Stomach (tissue), 19 donors: ENCODE measurements at places on chromosomes 13 and 19.

DNA sequence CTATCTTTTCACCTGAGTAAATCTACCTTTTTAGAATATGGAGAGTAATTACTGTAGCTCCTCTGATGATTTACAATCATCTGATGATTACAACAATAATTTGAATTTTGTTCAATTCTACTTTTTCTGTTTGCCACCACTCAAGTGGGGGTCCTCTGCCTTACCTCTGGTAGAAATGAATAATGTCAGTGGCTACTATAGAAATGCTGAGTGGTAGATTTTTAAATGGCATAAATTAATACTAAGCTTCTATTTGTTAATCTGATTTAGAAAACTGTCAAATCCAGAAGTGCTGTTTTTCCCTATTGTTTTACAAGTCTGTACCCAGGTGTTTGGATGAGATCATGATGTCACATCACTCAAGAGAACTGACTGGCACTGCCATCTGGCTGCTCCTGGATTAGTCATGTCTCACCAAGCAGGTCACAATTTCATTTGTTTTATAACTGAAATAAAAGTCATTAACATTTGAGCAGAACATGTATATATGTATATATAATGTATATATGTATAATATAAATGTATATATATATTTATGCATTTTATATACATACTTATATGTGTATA lies 494.8 kb downstream of the TBC1D4 start:
- no peak for DNase-seq
- no peak overlapping the region for H3K4me3 ChIP-seq
- H3K4me1 ChIP-seq, result no peaks in the 10 kb centered on the region

DNA sequence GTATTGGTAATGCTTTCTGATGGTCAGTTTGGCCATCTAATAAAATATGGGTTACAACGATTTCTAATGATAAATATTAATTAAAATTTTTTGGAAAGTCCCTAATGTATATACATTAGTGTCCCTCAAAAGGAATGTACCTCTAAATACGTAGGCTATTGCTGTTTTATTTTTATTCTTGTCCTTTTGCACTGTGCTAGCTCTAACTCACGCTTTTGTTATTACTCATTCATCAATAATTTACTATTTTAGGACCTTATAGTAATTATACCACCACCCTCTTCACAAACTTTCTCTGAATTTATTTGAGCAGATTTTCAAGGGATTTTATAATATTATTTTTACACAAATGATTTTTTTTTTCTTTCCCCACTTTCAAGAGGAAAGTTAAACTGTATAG lies 795.9 kb upstream of the PCDH9 start:
- no peak overlapping the region for H3K4me3 ChIP-seq
- H3K27ac ChIP-seq, result no peak overlapping the region
- H3K27me3 ChIP-seq, result no peaks in the 10 kb centered on the region
- H3K4me1 ChIP-seq, result no peaks in the 10 kb centered on the region

GRCh38 chr19:4557971-4558941 lies 1.2 kb downstream of the SEMA6B start:
- peaks cover 12% of the 10 kb centered on the region for H3K36me3 ChIP-seq
- peak; percentile 59 for DNase-seq
- H3K27me3 ChIP-seq, result peaks cover 6% of the 10 kb centered on the region

GRCh38 chr13:19592657-19593180 lies 31.4 kb upstream of the TPTE2 start:
- H3K4me3 ChIP-seq, result no peak overlapping the region
- no peaks in the 10 kb centered on the region for H3K4me1 ChIP-seq
- DNase-seq, result no peak
- H3K36me3 ChIP-seq, result no peaks in the 10 kb centered on the region

DNA sequence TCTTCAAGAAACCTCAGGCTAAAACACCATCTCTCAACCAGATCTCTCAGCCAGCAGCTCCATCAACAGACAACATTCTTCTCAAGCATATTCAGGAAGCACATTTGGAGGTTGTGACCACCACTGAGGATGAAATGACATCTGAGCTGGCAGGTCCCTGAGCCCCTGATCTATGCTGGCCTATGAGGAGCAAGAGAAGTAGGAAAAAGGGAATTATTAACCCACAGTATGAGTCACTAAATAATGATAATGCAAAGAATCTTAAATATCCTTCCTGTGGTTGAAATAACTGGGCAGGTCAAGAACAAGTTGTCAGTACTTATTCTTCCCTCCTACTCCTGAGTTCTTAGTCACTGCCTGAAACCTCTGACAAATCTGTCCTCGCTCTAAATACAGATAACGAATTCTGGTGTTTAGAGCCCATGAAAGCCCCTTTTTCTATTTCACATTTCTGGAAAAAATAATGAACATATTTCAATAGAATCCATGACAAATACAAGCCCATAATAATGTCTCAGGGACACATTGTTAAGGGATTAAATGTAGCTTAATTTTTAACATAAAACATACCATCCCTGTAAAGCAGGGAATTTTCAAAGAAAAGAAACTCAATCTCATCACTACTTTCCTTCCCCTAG lies 225.8 kb upstream of the IRS2 start:
- no peaks in the 10 kb centered on the region for H3K27me3 ChIP-seq
- peaks cover 10% of the 10 kb centered on the region for H3K4me1 ChIP-seq
- no peak overlapping the region for H3K4me3 ChIP-seq
- H3K36me3 ChIP-seq, result no peaks in the 10 kb centered on the region
- no peak for DNase-seq
